ENCODE measurements at places on chromosomes 12 and 14.
A peak's percentile ranks its signal among the peaks of the same experiment; 100 is the strongest.

- no peak for DNase-seq
These were observed 36.3 kb downstream of the SDR9C7 start for GRCh38 chr12:56897844-56898361.

GRCh38 chr14:95183532-95184412, 26.4 kb upstream of the DICER1 start:
- no peak for DNase-seq

GRCh38 chr12:63179224-63179623, 28.2 kb upstream of the AVPR1A start:
- no peak for DNase-seq

DNA sequence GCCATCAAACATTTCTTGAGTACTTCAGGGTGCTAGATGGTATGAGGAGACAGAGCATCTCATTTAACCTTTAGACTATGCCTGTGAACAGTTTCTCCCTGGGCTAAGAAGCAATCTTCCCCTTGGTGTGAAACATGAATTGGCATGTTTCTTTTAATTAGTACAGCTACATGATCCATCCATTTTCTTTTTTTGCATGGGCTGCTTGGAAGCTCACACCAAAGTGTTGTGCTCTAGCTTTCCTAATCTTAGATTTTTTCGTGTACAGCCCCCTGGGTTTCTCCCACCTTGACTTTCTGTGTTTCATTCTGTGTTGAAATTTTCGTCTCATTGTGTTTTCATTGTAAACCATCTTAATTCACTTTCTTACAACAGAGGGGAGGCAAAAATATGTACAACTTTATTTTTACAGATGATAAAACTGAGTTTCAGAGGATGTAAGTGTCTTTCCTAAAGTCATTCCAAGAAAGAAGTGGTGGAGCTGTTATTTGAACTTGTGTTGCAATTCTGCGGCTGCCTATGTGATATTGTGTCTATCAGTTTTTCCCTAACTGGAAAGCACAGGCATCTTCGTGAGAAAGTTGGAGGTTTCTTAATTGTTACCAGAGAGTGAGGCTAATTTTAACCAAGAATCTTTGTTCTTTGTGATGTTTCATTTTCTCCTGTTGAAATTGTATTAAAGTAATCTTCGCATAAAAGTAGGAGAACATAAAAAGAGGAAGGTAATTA, 64.5 kb downstream of the DAAM1 start:
- no peak for DNase-seq

DNA sequence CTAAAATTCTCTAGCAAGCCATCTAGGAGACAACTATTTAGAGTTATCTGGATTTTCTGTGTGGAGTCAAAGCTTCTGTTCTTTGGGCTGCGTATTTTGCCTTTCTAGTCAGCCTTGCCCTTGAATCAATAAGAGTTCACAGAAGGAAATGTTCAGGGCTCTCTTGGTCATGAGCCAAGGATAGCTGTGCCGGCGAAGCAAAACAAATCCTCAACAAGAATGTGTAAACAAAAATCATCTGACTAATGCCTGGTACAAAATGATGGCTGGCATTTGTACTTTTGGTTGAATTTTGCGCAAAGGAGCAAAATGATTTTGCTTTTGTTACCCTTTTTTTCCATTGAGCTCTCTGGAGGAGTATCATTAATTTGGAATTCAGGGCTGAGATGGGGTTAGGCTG, 171.1 kb downstream of the DACT1 start:
- DNase-seq: peak; percentile 67

Measured in DMS153 (cell line).